ENCODE measurements at places on chromosomes 7 and 10. TPM values are rescaled to one million over a fixed set of nuclear protein-coding genes. Genes with fewer than 3 reads are reported as not detected.
A peak's percentile ranks its signal among the peaks of the same experiment; 100 is the strongest.

- H3K27ac ChIP-seq = no peak overlapping the region
- H3K27me3 ChIP-seq = no peaks in the 10 kb centered on the region
These were observed 386.7 kb downstream of the PHTF2 start for GRCh38 chr7:78185149-78185745.

Gene ZNF316
- 43.3 TPM for total RNA-seq

Gene SFRP5
- 1.3 TPM for total RNA-seq

- no peak overlapping the region for H3K4me3 ChIP-seq
- no peak for DNase-seq
- H3K4me1 ChIP-seq = peaks cover 7% of the 10 kb centered on the region
These were observed 14.6 kb upstream of the REEP3 start for GRCh38 chr10:63506554-63506953.

DNA sequence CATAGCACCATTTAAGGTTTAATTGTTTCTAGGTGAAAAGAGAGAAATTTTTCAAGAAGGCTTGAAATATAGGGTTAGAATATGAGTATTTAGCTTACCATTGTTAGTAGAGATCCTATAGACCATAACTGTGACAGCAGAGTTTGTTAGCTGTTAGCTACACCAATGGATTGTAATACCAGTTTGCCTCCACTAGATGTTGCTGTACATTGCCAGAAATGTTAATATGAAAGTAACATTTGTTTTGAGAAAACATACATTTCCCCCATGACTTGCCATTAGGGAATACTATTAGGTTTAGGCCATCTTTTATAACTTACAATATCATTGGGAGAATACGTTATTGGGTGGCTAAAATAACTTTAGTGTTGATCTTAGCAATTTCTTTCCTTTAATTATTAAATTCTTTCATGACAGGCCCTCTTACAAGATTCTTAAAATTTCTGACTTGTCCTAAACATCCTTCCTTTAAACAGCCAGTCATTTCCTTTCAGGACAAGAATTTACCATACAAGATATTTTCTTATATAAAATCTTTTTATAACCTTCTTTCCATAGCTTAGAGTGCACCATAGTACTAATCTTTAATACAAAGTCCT, 39.5 kb downstream of the ZNF117 start:
- no peak overlapping the region for H3K4me3 ChIP-seq
- H3K36me3 ChIP-seq = no peaks in the 10 kb centered on the region
- peaks cover 12% of the 10 kb centered on the region for H3K4me1 ChIP-seq
- H3K27me3 ChIP-seq = peaks cover 32% of the 10 kb centered on the region
- DNase-seq = no peak

- peaks cover 28% of the 10 kb centered on the region for H3K4me1 ChIP-seq
- peaks cover 6% of the 10 kb centered on the region for H3K36me3 ChIP-seq
- peak overlapping the region; percentile 75 for H3K27ac ChIP-seq
- H3K27me3 ChIP-seq = no peaks in the 10 kb centered on the region
These were observed 33.8 kb downstream of the IL15RA start for GRCh38 chr10:5943536-5943935.

GRCh38 chr10:101952191-101952590, 103.8 kb downstream of the ARMH3 start:
- no peak for DNase-seq
- H3K27me3 ChIP-seq = no peaks in the 10 kb centered on the region
- no peaks in the 10 kb centered on the region for H3K4me1 ChIP-seq
- H3K27ac ChIP-seq = no peak overlapping the region
- H3K4me3 ChIP-seq = no peak overlapping the region
- H3K36me3 ChIP-seq = peaks cover 85% of the 10 kb centered on the region

DNA sequence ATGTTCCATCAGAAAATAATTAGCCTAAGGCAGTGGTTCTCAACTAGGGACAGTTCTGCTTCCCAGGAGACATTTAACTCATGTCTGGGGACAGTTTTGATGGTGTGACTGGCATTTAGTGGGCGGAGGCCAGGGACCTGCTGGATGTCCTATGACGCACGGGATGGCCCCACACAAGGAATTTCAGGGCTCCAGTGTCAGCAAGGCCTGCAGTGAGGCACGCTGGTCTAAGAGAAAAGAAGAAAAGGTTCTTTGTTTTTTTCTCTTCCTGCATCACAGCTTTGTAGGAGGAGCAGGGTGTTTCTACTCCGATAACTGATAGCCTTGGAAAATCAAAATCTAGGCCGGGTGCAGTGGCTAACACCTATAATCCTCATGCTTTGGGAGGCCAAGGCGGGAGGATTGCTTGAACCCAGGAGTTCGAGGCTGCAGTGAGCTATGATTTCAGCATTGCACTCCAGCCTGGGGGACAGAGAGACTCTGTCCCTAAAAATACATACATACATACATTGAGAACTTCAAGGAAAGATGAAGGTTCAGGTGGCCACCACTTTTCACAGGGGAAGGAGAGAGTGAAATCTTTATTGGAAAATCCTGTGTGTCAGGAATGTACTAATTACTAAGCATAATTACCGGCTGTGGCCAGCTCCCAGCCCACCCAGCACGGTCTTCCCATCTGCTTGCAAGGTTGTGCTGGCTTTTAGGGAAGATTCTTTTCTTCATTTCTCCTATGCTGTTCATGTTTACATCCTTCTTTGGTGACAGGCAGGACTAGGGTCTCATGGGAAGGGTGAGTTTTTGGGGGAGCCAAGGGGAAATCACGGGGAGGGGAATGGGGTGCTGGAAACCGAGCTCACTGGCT, 150.4 kb downstream of the ACTR3B start:
- H3K27me3 ChIP-seq = no peaks in the 10 kb centered on the region
- H3K4me1 ChIP-seq = no peaks in the 10 kb centered on the region
- peak; percentile 17 for DNase-seq
- H3K4me3 ChIP-seq = no peak overlapping the region
- H3K36me3 ChIP-seq = no peaks in the 10 kb centered on the region
- no peak overlapping the region for H3K27ac ChIP-seq

DNA sequence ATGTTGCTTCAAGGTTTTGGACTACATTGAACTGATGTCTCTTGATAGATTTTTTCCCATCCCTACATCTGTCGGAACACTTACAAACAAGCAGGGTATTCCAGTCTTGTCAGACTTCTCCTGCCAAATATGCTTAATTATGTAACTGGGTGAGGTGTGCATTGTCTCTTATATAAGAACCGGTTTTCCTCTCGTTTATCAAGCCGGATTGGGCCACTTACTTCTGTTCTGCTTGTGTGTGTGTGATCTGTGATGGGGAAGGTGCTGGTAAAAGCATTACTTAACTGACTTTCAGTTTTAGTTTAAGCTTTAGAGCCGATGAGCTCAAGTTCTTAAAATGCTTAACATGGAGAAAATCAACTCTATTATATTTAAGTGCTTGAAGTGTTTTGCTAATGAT, 57.9 kb downstream of the OTUD1 start:
- peaks cover 4% of the 10 kb centered on the region for H3K27me3 ChIP-seq
- H3K27ac ChIP-seq = no peak overlapping the region
- no peak for DNase-seq
- no peaks in the 10 kb centered on the region for H3K36me3 ChIP-seq

Gene MYO3A
- not detected for total RNA-seq

DNA sequence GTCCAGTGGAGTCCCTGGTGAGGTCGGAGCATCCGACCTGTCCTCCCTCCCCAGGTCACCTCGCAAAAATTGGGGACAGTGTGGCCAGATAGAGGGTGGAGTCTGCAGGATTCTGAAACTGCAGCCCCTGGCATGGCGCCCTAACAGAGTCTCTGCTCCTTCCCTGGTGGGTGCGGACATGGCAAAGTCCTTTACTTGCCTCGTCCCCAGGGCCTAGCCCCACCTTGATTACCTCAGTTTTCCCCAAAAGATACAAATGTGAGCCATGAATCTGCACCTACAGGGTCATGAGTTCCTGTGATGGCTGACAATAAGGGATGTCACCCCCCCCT, 47.7 kb downstream of the NPVF start:
- no peaks in the 10 kb centered on the region for H3K36me3 ChIP-seq
- peaks cover 11% of the 10 kb centered on the region for H3K4me1 ChIP-seq
- H3K27ac ChIP-seq = peak overlapping the region; percentile 96
- H3K4me3 ChIP-seq = peak overlapping the region; percentile 89

- peak overlapping the region; percentile 72 for H3K27ac ChIP-seq
- DNase-seq = no peak
- peaks cover 28% of the 10 kb centered on the region for H3K36me3 ChIP-seq
- peaks cover 6% of the 10 kb centered on the region for H3K4me1 ChIP-seq
These were observed 625 bp downstream of the GIMAP2 start for GRCh38 chr7:150686030-150686631.

Gene TEX47
- total RNA-seq = not detected

Gene CALHM1
- not detected for total RNA-seq

- peaks cover 63% of the 10 kb centered on the region for H3K4me1 ChIP-seq
- peak overlapping the region; percentile 99 for H3K27ac ChIP-seq
- no peak for DNase-seq
- H3K36me3 ChIP-seq = no peaks in the 10 kb centered on the region
- no peaks in the 10 kb centered on the region for H3K27me3 ChIP-seq
These were observed 1.2 kb downstream of the PURB start for GRCh38 chr7:44883961-44884620.

Gene ACTR3C
- 16.2 TPM for total RNA-seq

DNA sequence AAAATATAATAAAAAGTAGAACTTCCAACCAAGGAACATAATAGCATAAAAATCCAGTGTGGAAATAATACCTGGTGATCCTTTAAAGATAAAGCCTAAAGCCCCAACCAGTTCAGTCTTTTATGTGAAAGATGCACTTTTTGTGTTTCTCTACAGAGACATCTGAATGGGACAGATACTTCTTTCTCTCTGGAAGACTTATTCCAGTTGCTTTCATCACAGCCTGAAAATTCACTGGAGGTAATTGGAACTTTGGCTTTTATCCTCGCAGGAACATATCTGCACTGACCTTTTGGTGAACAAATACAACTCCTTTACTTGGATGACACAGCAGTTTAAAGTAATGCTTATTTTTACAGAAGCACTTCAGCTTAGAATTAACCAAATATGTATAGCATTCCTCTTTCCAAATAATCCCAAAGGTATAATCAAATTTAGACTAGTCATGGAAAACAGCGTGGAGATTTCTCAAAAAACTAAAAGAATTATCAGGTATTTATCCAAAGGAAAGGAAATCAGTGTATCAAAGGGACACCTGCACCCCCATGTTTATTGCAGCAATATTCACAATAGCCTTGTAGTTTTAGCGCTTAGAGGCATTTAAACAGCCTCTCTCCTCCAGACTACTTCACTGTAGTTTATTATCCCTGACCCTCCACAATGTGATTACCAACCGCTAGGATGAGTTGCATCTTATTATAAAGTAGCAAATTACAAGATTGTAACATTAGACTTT, 16.8 kb downstream of the HNRNPA2B1 start:
- peak overlapping the region; percentile 1 for H3K27ac ChIP-seq
- no peak overlapping the region for H3K4me3 ChIP-seq
- DNase-seq = no peak
- peaks cover 15% of the 10 kb centered on the region for H3K36me3 ChIP-seq

GRCh38 chr7:117008886-117009531, 55.7 kb downstream of the ST7 start:
- H3K36me3 ChIP-seq = no peaks in the 10 kb centered on the region
- no peaks in the 10 kb centered on the region for H3K27me3 ChIP-seq
- DNase-seq = no peak
- no peak overlapping the region for H3K27ac ChIP-seq

Measured in stomach (tissue), 19 donors.